ENCODE measurements at places on chromosomes 7 and 10. TPM values are rescaled to one million over a fixed set of nuclear protein-coding genes. Genes with fewer than 3 reads are reported as not detected.

Gene YWHAG
- 102 TPM for total RNA-seq

Gene PHYHIPL
- total RNA-seq: not detected

Gene GPR146
- 14.5 TPM for total RNA-seq

Gene IL6
- total RNA-seq: 1.2 TPM

Gene ELMO1
- total RNA-seq: 127 TPM

Gene TUBAL3
- total RNA-seq: not detected

Gene SLC16A9
- total RNA-seq: 2.9 TPM

Gene ZP3
- 6.6 TPM for total RNA-seq

Gene PHKG1
- 1.5 TPM for total RNA-seq

Gene ARHGAP22
- total RNA-seq: not detected

Gene RTKN2
- total RNA-seq: 7.8 TPM

Gene CHAT
- total RNA-seq: not detected

Gene LRWD1
- 30.7 TPM for total RNA-seq

Gene LRRC18
- total RNA-seq: not detected

Gene NME8
- total RNA-seq: not detected

Gene PRF1
- total RNA-seq: 132 TPM

Gene ZPBP
- not detected for total RNA-seq

Gene STN1
- 30.2 TPM for total RNA-seq

Gene NUDT13
- total RNA-seq: 0.42 TPM

Gene CALHM1
- 0.17 TPM for total RNA-seq

Gene LRRC4
- not detected for total RNA-seq

Gene PGAM2
- total RNA-seq: 0.66 TPM

Gene OLAH
- 2.9 TPM for total RNA-seq

Gene ZC3HAV1
- 131 TPM for total RNA-seq

Gene CYP3A4
- not detected for total RNA-seq

Gene LIPK
- not detected for total RNA-seq

Gene TMEM178B
- total RNA-seq: 6.5 TPM

Gene FAM25C
- total RNA-seq: not detected

Gene ST8SIA6
- 1.1 TPM for total RNA-seq

Gene CDNF
- total RNA-seq: 1.3 TPM

Gene ZNF22
- 31.4 TPM for total RNA-seq

Gene AVL9
- total RNA-seq: 37.8 TPM

Gene CDC14C
- total RNA-seq: not detected

Gene SOSTDC1
- not detected for total RNA-seq

Gene TMEM196
- not detected for total RNA-seq

Gene CALHM2
- total RNA-seq: 67.2 TPM

Gene TFEC
- 0.17 TPM for total RNA-seq

Gene WNT8B
- 0.20 TPM for total RNA-seq

Gene PSAP
- 192 TPM for total RNA-seq

Gene ATP5MK
- 331 TPM for total RNA-seq

Gene CFAP46
- total RNA-seq: not detected

Gene MRC1
- not detected for total RNA-seq

Gene GPR158
- not detected for total RNA-seq

Gene PTF1A
- not detected for total RNA-seq

Gene RBM20
- total RNA-seq: 0.27 TPM

Gene CUBN
- total RNA-seq: 1.4 TPM

Gene OR13A1
- total RNA-seq: not detected

Gene IL15RA
- total RNA-seq: 31.2 TPM

Gene SLK
- total RNA-seq: 30.1 TPM

Gene TDRD1
- total RNA-seq: 0.10 TPM

Gene OR6B1
- total RNA-seq: not detected

All from T-helper 1 cell treated with Interleukin-12 subunit alpha and Interleukin-12 subunit beta and Interleukin-4 antibody, amounts not matched to agents 30 ng/mL and 1 ng/mL, for 36 hours (primary cell).